ENCODE measurements at places on chromosomes 11 and 22. TPM values are rescaled to one million over a fixed set of nuclear protein-coding genes. Genes with fewer than 3 reads are reported as not detected.

ASCL2 gene
- total RNA-seq: 0.74 TPM

DGAT2 gene
- total RNA-seq: 3.2 TPM

SLC15A3 gene
- total RNA-seq: 2.0 TPM

MRGPRE gene
- total RNA-seq: not detected

SYTL2 gene
- total RNA-seq: 3.7 TPM

RCOR2 gene
- 7.9 TPM for total RNA-seq

TNNT3 gene
- not detected for total RNA-seq

Data from temporal lobe (tissue), 4 donors.